ENCODE measurements at places on chromosomes 16 and 17.

GRCh38 chr16:84964386-84965128 is 46.8 kb downstream of the ZDHHC7 start:
- no peak for DNase-seq

- no peak for DNase-seq
Measured at GRCh38 chr17:48012151-48012520, 25.5 kb downstream of the COPZ2 start.

DNA sequence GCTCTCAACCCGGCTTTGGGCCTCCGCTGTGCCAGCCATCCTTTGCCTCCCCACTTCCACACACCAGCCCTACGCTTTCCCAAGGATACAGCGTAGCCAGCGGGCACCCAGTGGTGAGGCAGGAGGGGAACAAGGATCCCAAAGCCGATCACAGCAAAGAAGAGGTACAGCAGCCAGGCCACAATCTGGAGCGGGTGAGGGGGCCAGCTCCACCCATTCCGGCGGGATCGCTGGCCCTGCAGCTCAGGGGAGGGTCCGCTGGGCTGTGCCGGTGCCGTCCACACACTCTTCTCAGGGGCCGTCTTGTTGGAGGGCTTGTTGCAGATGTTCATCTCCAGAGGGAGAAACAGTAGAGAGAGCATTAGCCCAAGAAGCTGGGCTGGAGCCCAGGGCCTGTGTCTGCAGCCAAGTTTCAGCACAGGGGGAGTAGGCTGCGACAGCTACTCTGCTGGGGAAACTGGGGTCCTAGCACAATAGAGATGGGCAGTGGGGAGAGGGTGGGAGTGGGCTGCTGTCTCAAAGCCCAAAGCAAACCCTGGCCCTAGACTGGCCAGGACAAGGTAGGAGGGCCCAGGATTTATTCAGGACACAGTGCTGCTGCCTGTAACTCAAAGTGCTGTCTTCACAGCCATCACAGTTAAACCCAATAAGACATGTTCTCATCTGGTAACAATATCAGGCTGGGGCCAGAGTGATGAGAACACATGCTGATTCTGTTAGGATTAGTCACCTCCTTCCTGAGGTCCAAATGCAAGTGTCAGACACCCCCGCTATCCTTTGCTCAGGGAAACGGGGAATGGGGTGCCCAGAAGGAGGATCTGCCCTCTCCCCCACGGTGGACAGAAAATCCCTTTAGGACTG is 9.9 kb downstream of the ZDHHC1 start:
- DNase-seq = peak; percentile 68

DNA sequence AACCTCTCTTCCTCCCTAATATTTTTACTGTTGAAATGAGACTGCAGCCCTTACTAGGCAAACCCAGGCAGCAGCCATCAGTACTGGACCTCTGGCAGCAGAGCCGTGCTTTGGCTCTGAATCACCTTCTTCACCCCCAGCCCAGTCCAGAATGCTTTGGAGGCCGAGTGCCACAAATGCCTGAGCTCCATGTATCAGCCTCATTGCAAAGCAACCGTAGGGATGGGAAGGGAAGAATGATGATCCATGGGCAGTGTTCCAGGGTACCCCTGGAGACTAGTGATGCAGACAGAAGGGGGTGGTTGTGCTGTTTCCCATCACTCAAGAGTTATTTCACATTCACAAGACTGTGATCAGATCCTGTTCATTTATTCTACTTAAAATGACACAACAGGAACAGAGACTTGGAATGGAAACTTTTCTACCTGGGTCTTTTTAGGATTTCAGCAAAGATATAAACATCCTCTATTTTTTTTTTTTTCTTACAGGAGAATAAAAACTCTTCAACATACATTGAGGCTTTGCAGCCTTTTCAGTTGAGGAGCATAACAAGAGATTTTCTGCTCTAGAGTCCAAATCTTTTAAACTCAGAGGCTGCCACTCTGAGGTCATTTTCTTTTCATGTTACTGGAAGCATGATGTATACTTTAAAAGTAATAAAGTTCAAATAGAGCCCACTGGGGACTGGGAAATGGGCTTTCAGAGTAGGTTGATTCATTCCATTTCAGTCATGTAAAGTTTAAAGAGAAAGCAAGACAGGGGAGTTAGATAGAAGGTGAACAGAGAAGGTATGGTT is 138.3 kb downstream of the KCNJ2 start:
- no peak for DNase-seq

GRCh38 chr17:7023576-7024401 is 939 bp downstream of the BCL6B start:
- no peak for DNase-seq

DNA sequence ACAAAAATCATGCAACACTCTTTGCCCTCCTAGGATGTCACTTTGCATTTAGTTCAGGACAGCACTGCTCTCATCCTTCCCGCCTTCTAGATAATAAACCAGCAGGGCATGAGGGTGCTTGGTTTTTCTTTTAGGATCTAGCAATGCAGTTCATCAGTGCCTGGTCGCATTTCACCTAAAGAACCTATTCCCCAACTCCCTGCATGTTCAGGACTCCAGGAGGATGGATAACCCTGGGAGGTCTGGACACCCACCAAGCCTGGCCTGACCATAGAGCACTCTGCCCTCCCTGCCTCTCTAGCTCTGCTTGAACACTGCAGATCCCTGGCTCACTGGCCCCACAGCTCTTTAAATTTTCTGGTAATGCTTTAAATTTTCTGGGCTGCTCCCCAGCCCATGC is 2.6 kb downstream of the SLFN12 start:
- no peak for DNase-seq

DNA sequence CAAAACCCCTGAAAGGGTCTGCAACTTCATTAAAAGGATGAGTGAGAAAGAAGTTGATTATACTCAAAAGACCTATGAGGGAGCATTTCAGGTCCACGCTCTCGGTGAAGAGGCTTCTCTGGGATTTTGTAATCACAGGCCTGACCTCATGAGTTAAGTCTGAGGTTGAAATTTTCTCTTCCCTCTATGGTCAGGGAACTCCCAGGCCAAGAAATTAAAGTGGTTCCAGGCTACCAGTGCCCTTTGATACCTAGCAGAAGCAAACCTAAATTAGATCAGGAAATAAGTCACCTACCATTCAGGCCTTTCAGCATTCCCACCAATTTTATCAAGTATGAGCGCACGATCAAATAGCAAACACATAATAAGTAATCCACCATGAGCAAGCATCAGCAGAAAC is 27.9 kb downstream of the MBTD1 start:
- no peak for DNase-seq

- DNase-seq = no peak
Measured at GRCh38 chr16:57773655-57774295, 28.5 kb downstream of the KIFC3 start.

- DNase-seq = no peak
Measured at GRCh38 chr17:44112284-44113280, 10.9 kb downstream of the HDAC5 start.

DNA sequence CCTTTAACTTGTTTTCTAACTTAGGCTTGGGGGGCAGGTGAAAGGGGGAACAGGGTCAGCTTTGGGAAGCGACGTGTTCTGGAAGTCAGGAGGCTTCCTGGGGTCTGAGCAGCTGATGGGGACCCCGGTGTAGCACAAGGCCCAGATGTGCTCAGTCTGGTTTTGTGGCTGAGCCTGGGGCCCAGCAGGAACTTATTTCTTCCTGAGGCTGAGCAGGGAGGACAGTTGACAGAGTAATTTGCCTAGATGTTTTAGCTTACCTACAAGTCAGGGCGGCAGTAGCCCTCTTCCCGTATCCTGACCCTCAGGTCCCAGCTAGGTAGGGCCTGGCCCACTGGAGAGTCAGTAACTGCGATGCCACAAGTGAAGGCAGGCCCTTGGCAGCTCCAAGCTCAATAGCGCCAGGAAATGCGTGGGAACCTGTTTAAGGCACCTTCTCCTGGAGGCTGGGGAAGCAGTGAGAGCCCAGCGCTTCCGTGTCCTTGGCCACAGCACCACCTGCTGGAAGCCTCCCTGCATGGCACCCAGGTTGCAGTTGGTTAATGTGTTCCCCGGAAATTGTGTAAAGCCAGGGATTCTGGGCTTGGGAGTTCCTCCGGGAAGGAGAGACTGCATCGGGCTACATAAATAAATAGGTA is 5.2 kb downstream of the CCR7 start:
- peak; percentile 72 for DNase-seq

- DNase-seq = no peak
Measured at GRCh38 chr17:9009737-9010136, 11.6 kb upstream of the NTN1 start.

Measured in HS-5 (cell line).